AG10803 (cell line): ENCODE measurements at places on chromosomes 12 and 14.
A peak's percentile ranks its signal among the peaks of the same experiment; 100 is the strongest.

- DNase-seq, result peak; percentile 46
Observed at GRCh38 chr12:6062757-6063735, 61.4 kb downstream of the VWF start.

DNA sequence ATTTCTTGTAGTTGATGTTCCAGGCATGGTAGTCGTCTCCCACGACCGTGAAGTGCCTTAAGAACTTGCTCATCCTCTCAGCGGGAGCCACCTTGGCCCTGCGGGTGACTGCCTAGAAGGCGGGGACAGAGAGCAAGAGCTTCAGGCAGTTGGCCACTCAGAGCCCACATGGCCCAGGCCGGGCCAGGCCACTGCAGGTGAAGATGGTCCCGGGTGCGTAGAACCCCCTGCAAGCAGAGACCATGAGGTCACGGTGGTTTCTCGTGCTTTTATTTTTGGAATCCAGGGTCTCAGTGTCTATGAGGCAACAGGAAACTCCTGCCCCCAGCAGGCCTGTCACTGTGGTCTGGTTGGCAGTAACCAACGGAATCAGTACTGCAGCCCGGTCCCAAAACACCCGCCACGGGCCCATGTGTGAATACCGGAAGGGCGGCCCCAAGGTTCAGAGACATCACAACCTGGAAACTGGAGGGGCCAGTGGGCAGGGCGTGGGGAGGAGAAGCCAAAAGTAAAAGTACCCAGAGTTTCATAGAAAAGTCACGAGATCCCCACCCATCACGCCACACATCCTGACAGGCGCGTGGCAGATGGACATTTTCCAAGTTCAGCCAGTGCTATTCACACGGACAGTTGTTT lies 27.5 kb downstream of the HVCN1 start:
- DNase-seq, result no peak

DNA sequence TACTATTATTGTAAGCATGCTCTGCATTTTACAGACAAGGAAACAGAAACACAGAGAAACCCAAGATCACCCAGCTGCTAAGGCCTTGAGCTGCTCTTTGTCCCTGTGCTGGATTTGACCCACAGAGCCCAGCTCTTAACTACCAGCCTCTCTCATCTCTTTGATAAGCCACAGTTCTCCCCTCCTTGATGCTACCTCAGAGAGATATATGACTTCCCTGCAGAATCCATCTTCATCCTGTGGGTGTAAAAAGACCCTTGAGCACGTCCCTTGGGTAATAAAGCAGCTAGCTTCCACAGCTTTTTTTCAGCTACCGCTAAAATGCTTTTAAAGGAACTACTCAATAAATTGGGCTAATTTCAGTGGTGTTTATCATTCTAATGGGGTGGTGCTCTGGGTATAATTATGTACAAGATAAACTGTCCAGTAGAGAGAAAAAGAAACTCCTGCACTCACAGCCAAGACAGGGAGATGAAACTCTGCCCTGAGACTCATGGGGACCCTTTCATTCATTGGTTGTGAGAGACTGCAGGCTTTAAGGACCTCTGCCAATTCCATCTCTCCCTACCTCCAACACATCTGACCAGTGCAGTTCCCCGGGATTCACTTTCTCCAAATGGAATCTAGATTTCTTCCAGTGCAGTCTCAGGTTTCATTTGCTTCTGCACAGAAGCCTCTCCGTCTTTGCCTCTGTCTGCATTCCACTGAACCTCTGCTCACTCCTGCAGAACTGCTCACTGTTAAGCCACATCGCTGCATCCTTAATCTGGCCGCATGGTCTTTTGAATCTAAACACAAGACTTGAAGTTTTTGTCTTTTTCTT lies 24.7 kb upstream of the NTF3 start:
- no peak for DNase-seq

GRCh38 chr14:70641548-70642302 lies at the start of gene TTC9:
TTC9 (plus strand) TSS chr14:70641916; CDS start chr14:70642130, 214 bp downstream.
- no peak for DNase-seq

GRCh38 chr12:121796855-121797751 lies 3.6 kb upstream of the RHOF start:
- peak; percentile 88 for DNase-seq

DNA sequence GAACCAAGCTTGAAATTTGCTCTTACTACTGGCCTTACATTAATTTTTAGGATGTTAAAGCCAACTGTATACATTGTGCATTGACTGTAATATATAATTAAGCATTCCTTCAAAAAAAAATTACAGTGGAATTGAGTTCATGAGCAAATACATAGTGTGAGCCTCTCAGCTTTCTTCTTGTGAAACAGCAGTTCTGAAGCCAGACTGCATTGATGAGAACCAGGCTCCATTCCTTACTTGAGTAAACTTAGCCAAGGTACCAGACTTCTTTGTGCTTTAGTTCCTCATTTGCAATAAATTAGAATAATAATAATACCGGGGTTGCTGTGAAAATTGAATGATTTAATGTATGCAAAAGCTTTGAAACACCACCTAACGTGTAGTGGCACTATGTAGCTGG lies 169.5 kb downstream of the ANO4 start:
- peak; percentile 54 for DNase-seq

GRCh38 chr12:119661882-119662281 lies 6.1 kb upstream of the PRKAB1 start:
- DNase-seq, result no peak

DNA sequence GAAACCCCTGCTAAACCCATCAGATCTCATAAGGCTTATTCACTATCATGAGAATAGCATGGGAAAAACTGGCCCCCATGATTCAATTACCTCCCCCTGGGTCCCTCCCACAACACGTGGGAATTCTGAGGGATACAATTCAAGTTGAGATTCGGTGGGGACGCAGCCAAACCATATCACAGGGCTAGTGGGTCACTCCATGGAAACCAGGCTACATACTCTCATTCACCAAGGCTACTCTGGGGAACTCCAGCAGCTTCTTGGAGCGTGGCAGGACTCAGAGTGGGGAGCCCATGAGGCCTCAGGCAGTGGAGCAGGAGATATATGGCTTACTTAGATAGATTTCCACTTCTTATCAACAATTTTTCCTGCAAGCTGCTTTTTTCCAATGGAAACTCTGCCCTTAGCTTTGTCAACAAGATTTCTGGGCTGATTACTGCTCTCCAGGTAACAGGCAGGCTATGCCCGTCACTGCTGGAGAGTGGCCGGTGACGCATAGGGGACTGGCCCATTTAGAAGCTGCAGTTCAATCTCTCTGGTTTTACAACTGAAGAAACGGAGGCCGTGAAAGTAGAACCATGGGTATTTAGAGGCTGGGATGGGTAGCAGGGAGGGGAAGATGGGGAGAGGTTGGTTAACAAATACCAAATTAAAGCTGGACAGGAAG lies 16.5 kb downstream of the VDR start:
- no peak for DNase-seq

DNA sequence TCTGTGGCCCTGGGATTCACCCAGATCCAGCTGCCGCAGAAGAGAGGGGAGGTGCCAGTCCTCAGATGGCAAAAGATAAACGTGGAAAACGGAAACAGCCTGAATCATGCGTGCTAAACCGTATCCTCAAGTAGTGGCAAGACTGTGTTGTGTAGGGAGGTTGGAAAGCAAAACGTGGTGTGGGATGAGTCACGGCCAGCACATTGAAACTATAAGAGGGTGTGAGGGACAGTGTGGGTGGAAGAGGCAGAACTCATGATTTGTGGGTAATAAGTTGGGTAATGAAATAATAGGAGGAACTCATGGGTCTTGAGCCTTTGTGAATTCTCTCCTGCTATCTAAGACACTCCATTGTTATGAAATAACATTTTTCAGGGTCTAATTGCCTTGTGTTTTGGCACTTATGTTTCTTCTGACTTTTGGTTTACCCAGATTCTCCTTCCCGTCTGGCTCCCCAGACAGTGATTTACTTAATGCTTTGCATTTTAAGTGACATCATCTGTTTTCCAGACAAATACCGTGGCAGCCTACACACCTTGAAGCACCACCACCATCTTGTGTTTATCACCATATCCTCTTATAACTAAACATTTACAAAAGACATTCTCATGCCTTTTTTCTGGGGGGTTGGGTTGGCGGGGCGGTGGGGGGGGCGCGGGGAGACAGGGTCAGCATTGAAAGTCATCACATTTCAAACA lies 62.3 kb upstream of the PTCSC3 start:
- DNase-seq, result peak; percentile 85

GRCh38 chr12:62738105-62738504 lies 196.8 kb downstream of the PPM1H start:
- no peak for DNase-seq

DNA sequence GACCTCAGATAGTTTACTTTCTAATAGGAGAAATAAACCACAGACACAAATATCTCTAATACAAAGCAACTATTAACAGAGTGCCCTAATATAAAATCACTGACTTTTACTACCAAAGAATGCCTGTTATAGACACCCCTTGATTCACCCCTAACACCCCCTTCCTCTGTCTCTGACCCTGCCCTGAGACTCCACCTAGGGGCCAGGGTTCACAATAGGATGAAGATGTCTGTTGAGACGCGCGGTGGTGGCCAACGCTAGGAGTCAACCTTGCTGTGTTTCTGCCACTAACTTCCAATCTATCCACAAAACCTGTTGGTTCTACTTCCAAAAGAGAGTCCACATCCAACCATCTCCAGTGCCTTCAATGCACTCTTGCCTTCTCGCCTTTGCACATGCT lies 10.9 kb upstream of the TC2N start:
- DNase-seq, result no peak

- no peak for DNase-seq
Observed at GRCh38 chr12:111215881-111216280, 153.0 kb downstream of the PHETA1 start.

DNA sequence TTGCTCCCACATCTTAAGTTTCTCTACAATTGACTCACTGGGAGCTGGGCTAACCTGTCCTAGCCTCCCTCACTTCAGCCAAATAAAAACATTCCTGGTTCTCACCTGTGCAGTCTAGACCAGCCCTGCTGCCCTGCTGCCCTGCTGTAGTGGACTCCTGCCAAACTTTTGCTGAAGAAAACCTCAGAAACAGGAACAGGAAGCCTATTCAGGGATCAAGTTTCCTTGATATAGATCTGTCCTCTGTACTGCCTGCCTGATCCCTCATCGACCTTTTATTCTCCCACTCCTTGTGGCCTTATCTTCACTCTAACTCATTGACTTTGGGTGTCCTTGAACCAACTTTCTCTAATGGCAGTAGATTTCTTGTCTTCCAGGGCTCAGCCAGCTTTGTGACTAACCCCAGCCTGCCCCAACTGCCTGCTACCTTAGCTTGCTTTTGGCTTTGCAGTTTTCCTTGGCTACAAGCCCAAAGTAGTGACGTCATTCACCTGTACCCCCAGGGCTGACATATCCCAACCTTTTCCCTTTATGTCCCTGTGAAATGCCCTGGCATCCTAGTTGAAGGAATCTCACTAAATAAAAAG lies 234.8 kb downstream of the DUSP6 start:
- DNase-seq, result no peak

- DNase-seq, result no peak
Observed at GRCh38 chr12:5568325-5568981, 136.5 kb downstream of the NTF3 start.

DNA sequence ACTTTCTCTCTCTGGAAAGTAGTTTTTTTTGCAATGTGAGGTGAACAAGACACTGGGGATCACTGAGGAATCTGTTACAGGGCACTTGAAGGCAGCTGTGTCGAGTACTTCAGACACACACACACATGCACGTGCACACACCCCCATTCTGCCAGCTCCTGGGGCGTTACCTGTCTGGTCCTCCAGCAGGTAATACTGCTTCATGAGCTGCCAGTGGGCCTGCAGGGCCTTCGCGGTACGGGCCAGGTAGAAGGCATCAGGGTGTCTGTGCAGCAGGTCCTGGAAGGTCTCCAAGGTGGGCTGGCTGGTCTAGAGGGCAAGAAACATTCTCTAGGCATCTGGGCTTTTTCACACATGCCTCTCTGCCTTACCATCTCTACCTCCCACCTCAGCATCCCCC lies 5.1 kb downstream of the MCRS1 start:
- DNase-seq, result no peak

DNA sequence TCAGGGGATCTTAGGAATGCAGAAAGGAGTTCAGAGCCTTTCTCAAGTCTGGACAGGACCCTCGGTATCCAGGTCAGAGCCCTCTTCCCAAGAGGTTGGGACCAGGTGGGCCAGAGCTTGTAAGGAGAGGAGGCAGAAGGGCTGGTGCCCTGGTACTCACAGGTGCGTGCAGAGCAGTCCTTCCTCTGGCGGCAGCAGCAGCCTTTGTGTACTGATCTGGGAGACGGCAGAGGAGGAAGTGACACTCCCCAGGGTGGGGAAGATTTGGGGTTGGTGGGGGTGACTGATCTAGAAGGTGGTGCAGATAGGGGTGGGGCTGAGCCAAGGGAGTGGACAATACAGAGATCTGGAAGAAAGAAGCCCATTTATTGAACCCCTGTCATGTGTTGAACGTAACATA lies at the start of gene ITGB7:
Gene ITGB7, minus strand, starts transcription at position 210 of the 400 bp plus-strand sequence. CDS start 6,808 bp downstream, outside the sequence.
- no peak for DNase-seq
